OCI-LY7 (cell line): ENCODE measurements at places on chromosomes 11 and 22.

- no peak for DNase-seq
These were observed 177.1 kb downstream of the HIPK3 start for GRCh38 chr11:33434294-33434693.

- DNase-seq: no peak
These were observed 192.5 kb downstream of the DDX10 start for GRCh38 chr11:108857382-108857781.

DNA sequence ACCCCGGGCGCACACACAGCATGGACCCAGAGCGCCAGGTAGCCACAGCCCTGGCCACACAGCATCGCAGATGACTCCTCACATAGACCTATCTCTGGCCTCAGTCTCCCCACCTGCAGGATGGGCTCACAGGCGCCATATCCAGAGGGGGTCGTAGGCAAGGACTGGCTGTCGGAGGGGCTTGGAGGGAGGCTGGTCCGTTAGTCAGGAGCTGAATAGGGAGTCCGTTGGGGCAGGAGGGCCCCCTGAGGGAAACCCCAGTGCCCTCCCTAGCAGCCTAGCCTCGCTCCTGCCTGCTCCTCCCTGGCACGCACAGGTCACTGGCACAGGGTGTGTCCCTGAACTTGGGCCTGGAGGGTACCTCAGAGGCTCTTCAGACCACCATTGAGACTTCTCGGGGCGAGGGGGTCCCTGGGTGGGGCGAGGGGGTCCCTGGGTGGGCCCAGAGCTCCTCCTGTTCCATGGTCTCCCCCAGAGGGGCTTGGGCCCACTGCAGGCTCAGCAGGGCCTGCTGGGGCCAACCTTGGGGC, 2.0 kb downstream of the PLXNB2 start:
- no peak for DNase-seq

DNA sequence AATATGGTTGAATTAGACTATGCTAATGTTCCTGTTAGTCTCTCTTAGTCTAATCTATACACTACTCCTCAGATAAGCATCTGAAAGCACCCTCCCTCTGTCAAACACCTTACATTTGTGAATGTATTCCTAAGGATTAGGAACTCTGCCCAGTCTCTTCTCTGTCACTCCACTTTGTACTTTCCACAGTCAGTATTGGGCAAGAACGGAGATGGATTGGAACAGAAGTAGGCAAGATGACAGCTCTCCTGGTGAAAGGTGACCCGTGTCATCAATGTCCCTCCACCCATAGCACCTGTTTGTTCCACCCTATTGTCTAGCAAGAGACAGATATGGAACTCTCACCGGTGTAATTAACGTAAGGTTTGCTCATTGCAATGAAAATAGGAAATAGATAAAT, 613.8 kb downstream of the CNTN5 start:
- no peak for DNase-seq

GRCh38 chr11:12546660-12547059, 127.6 kb upstream of the TEAD1 start:
- DNase-seq: no peak

DNA sequence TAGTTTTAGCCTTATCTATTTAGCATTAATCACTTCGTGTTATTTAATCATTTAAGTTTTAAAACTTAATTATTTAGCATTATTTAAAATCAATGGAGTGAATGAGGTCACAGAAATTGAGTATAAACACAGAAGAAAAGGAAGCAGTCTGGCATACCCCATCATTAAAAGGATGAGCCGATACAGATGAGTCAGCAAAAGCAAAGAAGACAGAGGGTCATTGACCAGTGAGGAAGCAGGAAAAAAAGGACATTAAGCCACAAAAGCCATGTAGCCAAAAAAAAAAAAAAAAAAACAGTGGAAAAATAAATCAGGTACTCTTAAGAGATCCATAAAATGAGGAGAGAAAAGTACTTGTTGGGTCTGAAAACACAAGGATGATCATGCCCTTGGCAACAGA, 71.5 kb downstream of the TYR start:
- no peak for DNase-seq

DNA sequence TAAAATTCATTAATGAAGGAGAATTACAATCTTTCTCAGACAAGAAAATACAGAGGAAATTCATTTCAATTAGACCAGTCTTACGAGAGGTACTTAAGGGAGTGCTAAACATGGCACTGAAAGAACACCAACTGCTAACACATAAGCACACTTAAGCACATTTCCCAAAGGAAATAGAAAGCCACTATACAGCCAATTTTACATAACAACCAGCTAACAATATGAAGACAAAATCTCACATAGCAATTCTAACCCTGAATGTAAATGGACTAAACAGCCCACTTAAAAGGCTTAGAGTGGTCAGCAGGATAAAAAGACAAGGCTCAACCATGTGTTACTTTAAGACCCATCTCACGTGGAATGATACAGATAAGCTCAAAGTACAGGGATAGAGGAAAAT, 339.5 kb upstream of the LUZP2 start:
- DNase-seq: no peak

- DNase-seq: no peak
These were observed 60.2 kb downstream of the MICAL3 start for GRCh38 chr22:17964156-17964555.

DNA sequence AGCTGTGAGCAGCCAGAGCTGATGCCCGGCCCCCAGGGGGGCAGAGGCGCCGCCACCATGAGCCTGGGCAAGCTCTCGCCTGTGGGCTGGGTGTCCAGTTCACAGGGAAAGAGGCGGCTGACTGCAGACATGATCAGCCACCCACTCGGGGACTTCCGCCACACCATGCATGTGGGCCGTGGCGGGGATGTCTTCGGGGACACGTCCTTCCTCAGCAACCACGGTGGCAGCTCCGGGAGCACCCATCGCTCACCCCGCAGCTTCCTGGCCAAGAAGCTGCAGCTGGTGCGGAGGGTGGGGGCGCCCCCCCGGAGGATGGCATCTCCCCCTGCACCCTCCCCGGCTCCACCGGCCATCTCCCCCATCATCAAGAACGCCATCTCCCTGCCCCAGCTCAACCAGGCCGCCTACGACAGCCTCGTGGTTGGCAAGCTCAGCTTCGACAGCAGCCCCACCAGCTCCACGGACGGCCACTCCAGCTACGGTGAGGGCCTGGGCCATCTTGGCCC, 6.1 kb downstream of the CDC42EP1 start:
- no peak for DNase-seq

- DNase-seq: no peak
These were observed 55.7 kb downstream of the PHF21B start for GRCh38 chr22:44954149-44954548.

- DNase-seq: no peak
These were observed 215.0 kb downstream of the ST3GAL4 start for GRCh38 chr11:126570489-126570888.

- peak; percentile 57 for DNase-seq
These were observed 7.4 kb downstream of the CNTF start for GRCh38 chr11:58629857-58630256.

DNA sequence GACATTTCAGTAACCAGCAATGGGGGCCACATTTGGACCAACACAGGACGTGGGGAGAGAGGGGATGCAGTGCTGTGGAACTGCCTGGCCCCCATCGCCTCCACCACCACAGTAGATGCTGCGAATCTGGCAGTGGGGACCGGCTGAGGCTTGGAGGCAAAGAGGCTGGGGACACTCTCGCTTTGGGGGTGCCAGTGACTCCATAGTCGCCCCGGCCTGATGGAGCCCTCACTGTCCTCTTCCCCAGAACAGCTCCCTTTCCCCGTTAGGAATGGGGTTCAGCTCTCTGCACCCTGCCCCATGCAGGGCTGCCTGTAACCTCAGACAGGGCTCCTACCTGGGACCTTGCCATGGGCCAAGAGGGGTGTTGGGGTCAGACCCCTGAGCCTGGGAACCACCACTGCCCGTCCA, 1.8 kb upstream of the MUC2 start:
- no peak for DNase-seq

GRCh38 chr11:105023003-105023402, at the start of gene CASP5:
Gene CASP5 (minus strand): TSS chr11:105023168. CDS start chr11:105023136, 32 bp downstream.
- DNase-seq: no peak

DNA sequence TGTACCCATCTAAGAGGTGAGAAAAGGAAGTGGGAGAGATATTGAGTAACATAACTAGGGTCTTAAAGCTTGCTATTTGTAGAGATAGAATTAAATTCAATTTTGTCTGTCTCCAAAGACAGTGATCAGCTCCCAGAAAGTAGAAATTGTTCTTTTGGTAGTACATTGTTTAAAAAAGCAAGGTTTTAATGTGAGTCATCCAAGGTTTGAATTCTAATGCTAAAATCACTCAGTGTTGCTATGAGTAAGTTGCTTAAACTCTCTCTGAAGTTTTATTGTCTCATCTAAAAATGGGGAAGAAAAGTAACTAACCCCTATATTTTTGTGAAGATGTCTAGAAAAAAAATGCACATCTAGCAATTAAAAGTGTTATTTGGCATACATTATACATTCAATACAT, 1004.5 kb upstream of the CCDC90B start:
- no peak for DNase-seq

GRCh38 chr11:84580428-84580827, 1046.7 kb downstream of the DLG2 start:
- no peak for DNase-seq

GRCh38 chr11:75132080-75132479, 18.8 kb upstream of the SLCO2B1 start:
- DNase-seq: no peak

- no peak for DNase-seq
These were observed 8.2 kb downstream of the PLEKHB1 start for GRCh38 chr11:73654482-73655021.

DNA sequence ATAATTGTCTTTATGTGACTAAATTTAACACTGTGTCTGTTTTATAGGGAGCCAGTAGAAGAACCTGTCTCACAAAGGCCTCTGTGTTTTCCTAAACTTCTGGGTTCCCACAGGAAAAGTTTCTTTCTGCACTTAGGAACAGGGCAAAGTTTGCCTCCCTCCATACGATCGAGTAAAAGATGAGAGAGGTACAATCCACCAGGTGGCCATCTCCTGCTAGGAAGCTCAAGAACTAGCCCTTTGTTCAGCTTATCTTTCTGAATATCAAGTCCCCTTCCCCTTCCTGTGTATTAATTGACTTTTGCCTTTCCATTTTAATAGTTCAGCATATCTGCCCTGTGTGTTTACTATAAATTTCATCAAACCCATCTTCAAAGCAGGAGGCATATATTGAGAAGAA, 18.0 kb downstream of the CSNK2A3 start:
- DNase-seq: no peak

- no peak for DNase-seq
These were observed 33.2 kb upstream of the CECR2 start for GRCh38 chr22:17336061-17336460.

- peak; percentile 22 for DNase-seq
These were observed 2084.3 kb downstream of the LRRC4C start for GRCh38 chr11:39374963-39375698.

DNA sequence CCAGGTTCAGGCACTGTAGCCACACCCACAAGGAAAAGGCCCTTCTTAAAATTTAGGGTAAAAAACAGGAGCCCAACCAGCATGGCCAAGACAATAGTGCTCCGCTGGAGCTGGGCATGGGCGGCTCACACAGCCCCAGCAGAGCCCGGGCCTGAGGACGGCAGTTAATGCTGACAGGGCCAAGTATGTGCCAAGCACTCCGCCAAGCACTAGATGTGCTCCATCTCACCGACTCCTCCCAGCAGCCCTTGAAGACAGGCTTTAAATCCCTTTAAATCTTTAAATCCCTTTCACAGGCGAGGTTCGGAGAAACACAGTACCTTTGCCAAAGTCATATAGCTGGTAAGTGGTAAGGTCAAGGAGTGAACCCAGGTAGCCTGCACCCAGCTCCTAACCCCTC, 4.8 kb downstream of the ARFGAP2 start:
- DNase-seq: no peak

- DNase-seq: peak; percentile 77
These were observed 759 bp upstream of the PEX16 start for GRCh38 chr11:45918331-45918941.

DNA sequence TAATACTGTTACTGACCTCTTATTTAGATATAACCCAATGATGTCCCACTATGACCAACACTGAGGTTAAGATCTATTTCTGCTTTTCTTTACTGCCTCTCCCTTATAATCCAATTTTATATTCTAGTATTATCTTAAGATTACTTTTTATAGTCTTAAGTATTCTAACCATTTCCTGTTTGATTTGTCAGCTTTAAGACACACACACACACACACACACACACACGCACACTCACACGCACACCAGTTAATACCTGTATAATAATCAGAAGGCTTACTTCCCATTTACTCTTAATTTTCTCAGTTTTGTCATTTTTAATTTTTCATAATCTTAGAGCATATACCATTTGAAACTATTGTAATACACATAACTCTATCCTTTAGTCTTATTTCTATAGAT, 226.0 kb upstream of the C11orf87 start:
- no peak for DNase-seq

GRCh38 chr11:122145715-122146274, 29.8 kb upstream of the BLID start:
- DNase-seq: no peak

DNA sequence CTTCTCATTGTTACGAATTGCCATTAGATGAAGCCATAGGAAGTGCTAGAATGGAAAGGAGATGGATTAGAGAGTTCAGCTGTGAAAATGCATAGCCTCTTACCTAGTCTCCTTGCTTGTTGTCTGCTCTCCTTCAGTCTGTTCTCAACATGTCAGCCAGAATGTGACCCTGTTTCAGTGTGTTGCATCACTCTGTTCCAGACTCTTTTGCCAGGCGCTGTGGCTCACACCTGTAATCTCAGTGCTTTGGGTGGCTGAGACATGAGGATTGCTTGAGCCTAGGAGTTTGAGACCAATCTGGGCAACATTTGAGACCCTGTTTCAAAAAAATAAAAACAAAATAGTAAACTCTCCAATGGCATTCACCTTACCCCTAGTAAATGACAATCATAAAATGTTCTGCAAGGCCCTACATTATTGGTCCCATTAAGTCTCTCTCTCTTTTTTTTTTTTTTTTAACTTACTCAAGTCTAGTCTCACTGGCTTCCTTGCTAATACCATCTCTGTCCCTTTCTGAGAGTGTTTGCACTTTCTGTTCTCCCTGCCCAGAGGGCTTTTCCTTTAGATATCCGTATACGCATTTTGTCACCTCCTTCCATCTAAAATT, 39.4 kb downstream of the CYP2R1 start:
- no peak for DNase-seq

DNA sequence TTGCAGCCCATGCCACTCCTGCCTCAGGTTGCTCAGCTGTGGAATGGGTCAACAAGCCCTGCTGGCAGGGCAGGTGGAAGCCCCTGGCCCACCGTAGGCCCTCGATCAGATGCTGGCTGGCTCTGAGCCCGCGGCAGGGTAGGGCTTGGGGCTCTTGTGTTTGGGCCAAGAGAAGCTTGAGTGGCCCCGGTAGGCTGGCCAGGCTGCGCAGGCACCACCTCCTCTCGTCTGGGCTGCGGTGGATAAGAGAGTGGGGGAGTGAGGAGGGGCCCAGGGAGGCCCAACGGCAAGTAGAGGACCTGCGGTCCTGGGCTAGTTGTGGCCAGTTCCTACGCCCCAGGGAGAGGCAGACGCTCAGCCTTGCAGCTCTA, 115.2 kb downstream of the CEP164 start:
- no peak for DNase-seq

DNA sequence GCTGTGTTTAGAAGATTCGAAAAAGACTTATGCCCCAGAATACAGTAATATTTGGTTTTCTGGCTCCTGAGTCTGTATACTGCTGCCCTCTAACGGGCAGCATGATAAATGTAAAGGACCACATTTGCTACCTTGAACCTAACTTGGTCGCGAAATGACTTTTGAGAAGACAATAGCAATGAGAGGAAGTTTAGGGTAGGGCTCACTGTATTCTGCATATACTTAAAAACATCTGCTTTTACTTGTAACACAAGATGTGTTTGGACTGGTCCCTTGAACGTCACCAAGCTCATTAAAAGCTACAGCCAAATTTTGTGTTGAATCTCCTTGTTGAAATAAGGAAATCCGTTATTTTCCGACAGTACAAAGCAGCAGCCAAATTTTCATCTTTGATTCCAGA, 309.1 kb downstream of the SWAP70 start:
- DNase-seq: peak; percentile 73
